ENCODE measurements at places on chromosomes 12 and 14.
A peak's percentile ranks its signal among the peaks of the same experiment; 100 is the strongest.

DNA sequence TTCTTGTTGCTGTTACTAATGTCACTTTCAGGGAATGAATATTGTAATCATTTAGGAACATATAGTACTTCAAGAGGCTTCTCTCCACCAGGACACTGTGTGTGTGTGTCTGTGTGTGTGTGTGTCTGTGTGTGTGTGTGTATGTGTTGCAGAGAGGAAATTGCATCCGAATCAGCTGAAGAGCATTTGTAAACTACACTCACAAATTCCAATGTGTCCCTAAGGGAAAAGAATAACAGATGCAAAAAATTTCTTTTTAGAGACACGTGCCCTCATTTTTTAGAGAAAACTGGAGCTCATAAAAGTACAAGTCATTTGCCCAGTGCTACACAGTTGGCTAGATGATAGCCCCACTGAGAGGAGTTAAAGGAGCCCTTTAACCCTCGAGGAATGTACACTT lies 168.8 kb downstream of the ANO4 start:
- no peak for DNase-seq

DNA sequence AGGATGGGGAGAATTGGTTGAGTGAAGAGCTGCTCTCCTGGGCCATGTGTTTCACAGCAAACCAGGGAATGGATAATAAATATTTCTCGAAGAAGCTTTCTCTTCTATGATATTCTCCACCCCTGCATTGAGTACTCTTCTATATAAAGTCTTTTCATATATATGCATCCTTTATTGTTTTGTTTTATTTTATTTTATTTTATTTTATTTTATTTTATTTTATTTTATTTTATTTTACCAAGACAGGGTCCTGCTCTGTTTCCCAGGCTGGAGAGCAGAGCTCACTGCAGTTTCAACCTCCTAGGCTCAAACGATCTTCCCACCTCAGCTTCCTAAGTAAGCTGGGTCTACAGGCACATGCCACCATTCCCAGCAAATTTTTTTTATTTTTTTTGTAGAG lies 85.8 kb downstream of the SCN8A start:
- DNase-seq: no peak

GRCh38 chr12:50642035-50642451 lies 121.9 kb upstream of the ATF1 start:
- DNase-seq: no peak

- DNase-seq: no peak
These were observed 196.4 kb downstream of the RGS6 start for GRCh38 chr14:72128629-72129028.

- peak; percentile 69 for DNase-seq
These were observed at the start of gene KITLG for GRCh38 chr12:88580051-88580871. Gene KITLG (minus strand): TSS chr12:88580471. CDS start chr12:88580278, 193 bp downstream.

DNA sequence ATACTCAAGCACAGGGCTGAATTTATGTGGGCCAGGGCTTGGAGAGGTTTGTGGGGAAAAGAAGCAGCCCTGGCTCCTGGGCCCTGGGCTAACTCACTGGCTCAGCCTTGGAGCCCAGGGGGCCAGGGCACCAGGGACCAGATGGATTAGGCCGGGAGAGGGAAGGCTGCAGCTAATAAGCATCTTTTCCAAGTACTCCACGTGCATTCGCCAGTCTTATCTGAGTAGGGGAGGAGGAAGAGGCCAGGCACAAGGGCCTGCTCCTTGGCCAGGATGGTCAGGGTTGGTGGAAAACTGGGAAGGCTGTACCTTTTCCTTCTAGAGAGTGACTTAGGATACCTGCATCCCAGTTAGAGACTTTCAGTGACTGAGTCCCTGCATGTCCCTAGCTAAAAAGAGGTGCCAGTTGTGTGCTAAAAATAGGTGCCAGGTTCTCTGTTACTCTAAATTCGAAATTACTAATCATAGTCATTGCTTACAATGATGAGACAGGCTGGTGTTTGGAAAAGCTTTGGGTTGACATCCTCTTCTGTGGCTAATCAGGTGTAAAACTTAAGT lies 1.3 kb downstream of the GLRX5 start:
- no peak for DNase-seq

- DNase-seq: no peak
These were observed 5.5 kb downstream of the AMN start for GRCh38 chr14:102927878-102928411.

DNA sequence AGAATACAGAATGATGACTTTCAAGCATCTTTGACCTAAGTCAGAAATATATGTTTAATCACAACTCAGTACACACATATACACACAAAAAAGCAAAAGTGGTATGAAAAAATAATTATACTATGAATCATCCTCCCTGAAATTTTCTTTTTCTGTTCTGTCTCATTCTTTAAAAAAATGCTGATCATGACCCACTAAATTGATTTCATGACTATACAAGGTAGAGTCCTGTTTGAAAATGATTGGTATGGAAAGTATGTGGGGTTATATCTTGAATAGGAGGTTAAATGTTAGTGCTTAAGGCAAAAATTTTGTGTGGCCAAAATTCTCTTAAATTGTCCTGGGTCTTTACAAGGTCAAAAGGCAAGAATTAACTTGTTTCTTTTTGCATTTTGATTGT lies 80.4 kb downstream of the SUDS3 start:
- DNase-seq: no peak

- no peak for DNase-seq
These were observed 1096.6 kb downstream of the BCL11B start for GRCh38 chr14:98175436-98175835.

- no peak for DNase-seq
These were observed 74.3 kb upstream of the SRSF5 start for GRCh38 chr14:69692594-69692993.

- no peak for DNase-seq
These were observed 90.9 kb downstream of the DIP2B start for GRCh38 chr12:50595667-50596066.

- DNase-seq: no peak
These were observed 84.4 kb downstream of the C2CD5 start for GRCh38 chr12:22459838-22460490.

- DNase-seq: no peak
These were observed 202.0 kb upstream of the LHX5 start for GRCh38 chr12:113673458-113674238.

GRCh38 chr12:108832730-108833354 lies 24.5 kb downstream of the SSH1 start:
- DNase-seq: no peak

DNA sequence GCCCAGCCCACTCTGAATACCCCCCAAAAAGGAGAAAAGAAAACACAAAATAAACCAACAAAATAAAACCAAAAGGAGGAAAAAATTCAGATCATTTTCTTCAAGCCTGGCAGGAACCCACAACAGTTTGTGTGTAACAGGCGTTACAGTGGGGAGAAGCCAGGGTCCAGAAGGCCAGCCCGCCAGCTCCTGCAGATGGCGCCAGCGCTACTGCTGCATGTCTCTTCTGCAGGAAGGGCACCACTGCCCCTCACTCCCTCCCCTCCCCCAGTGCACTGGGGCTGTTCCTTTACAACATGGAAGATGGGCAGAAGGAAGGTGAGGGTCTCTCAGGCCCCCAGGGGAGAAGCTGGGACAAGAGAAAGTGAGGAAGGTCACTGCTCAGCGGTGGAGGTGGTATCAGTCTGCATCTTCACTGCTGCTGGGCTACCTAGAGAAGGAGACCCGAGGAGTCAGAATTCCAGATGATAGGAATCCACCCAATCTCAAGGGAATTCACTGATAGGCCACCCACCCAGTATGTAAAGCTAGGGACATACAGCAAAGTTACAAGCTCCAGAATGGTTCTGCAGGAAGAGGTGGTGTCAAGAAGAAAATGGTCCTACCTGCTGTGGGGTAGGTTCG lies 2.3 kb upstream of the NOP2 start:
- no peak for DNase-seq

- no peak for DNase-seq
These were observed 1466.1 kb upstream of the SEL1L start for GRCh38 chr14:82999802-83000201.

- peak; percentile 24 for DNase-seq
These were observed 33.8 kb upstream of the FGD4 start for GRCh38 chr12:32365473-32366064.

DNA sequence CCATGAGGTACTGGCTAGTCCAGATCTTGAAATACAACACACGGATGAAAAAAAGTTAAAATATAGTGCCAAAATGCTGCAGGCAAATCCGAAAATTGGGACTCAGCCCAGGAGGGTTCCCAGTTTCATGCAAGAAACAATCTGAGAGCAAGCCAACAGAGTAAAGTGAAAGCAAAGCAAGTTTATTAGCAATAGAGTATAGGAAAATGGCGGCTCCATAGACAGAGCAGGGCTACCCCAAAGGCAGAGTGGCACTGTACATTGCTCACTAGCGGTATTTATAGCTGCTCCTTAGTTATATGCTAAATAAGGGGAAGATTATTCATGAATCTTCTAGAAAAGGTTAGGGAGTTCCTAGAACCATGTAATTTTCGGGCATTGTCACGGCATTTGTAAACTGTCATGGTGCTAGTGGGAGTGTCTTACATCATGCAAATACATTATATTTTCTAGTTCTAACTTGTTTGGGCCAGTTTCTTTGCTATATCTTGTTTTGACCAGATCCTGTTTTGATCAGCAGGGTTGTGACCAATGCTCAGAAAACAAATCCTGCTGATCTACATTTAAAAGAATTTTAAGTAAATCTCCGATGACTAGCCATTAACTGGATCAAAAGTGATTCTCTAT lies 29.1 kb downstream of the RECQL start:
- peak; percentile 0 for DNase-seq

GRCh38 chr14:89241257-89241656 lies 175.8 kb downstream of the FOXN3 start:
- no peak for DNase-seq

DNA sequence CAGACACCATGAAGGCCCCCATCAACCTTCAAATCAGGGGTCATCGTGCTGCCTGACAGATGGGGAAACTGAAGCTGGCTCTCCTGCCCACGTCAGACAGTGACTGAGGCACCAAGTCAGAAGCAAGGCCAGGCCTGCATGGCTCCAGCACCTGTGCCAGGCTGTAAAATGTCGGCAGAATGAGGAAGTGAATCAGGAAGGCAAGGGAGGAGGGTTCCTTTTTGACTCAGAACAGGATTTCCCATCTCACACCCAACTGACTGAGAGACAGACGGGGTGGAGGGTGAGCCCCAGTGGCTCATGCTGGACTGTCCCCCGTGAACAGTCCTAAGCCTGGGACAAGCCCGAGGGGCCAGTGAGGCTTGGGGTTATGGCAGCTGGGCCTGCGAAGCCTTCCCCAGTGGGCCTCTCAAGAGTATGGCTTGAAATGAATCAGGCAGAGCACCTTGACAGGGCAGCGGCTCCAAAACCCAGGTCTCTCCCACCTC lies 20.9 kb downstream of the SYNE3 start:
- DNase-seq: no peak

GRCh38 chr12:106519607-106520021 lies 63.2 kb upstream of the RFX4 start:
- DNase-seq: no peak

DNA sequence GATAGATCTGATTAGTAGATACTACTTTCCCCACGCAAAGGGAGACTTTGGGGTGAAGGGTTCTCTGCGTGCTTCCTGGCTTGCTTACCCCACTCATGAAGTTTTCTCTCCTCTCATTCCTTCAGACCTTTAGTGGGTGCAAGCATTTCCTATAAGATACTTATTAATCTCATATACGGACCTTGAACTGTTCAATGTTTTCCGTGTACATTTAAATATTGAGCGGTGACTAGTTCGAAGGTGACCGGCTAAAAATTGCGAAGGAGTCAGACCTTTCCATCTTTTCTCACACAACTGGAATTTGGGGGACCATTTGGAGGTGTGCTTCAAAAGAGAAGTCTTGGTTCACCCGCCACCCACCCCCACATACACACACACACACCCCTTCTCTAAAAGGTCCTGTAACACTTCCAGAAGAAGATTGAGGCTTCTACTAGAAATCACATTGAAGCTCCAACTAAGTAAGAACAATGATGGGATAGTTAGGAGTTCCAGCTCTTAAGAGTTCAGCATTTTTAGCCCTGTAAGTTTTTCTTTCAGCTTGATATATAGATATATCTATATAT lies 6.1 kb upstream of the FOXG1 start:
- DNase-seq: no peak

DNA sequence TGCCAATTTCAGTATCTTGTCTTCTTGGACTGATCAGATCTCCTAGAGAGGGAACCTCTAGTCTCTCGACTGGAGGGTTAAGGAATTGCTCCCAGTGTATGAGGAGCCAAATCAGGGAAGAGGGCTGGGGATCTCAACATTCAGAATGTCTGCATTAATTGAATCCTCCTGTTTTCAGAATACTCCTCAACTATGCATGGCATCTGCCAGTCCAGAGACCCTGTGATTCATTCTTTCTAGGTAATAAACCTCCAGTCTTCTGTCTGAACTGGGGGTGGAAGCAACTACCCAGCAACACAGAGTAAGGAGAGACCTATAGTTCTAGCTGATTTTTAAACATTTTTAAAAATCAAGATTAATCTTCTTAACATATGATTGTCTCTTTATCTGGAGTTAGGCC lies 92.7 kb downstream of the AKAP6 start:
- DNase-seq: no peak
